Caco-2 (cell line): ENCODE measurements at places on chromosomes 11 and 22. TPM values are rescaled to one million over a fixed set of nuclear protein-coding genes. Genes with fewer than 3 reads are reported as not detected.

GRCh38 chr11:46903846-46904245 lies 14.5 kb downstream of the LRP4 start:
- no peak for DNase-seq
- no peaks in the 10 kb centered on the region for H3K27me3 ChIP-seq
- no peaks in the 10 kb centered on the region; the same call in 1 of the 2 replicates for H3K36me3 ChIP-seq
- H3K4me3 ChIP-seq: no peak overlapping the region
- no peaks in the 10 kb centered on the region for H3K4me1 ChIP-seq

- H3K4me1 ChIP-seq: no peaks in the 10 kb centered on the region
- no peak for DNase-seq
- H3K27ac ChIP-seq: no peak overlapping the region
- no peaks in the 10 kb centered on the region for H3K36me3 ChIP-seq
- no peak overlapping the region for H3K4me3 ChIP-seq
- H3K27me3 ChIP-seq: no peaks in the 10 kb centered on the region
Observed at GRCh38 chr11:23288003-23288783, 427.9 kb upstream of the CCDC179 start.

GRCh38 chr11:35413598-35413997 lies 5.8 kb downstream of the SLC1A2 start:
- no peaks in the 10 kb centered on the region for H3K36me3 ChIP-seq
- H3K4me3 ChIP-seq: no peak overlapping the region
- H3K27ac ChIP-seq: no peak overlapping the region

- H3K27me3 ChIP-seq: no peaks in the 10 kb centered on the region
- no peak overlapping the region for H3K4me3 ChIP-seq
- H3K36me3 ChIP-seq: no peaks in the 10 kb centered on the region
Observed at GRCh38 chr22:40281717-40282116, 64.6 kb upstream of the ADSL start.

FAM180B gene
- not detected in 2 replicates for total RNA-seq
